ENCODE measurements at places on chromosomes 12 and 14.

- no peak for DNase-seq
Observed at GRCh38 chr12:131052929-131053328, 99.2 kb downstream of the ADGRD1 start.

DNA sequence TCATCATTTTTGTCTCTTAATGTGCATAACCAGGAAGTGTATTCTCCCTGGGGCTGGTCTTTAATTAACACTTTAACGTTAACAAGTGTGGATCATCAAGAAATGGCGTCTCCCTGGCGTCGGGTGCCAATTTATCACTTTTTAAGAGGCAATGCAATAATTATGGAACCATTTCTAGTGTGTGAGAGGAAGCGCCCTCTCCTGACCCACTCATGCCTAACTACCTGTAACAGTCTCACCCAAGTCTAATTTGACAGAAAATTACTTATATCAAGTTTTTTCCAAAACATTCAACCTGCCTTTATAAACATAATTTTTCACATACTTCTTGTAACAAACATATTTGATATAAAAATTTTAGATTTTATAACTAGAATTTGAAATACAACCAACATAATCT lies 905.3 kb upstream of the MDGA2 start:
- no peak for DNase-seq

DNA sequence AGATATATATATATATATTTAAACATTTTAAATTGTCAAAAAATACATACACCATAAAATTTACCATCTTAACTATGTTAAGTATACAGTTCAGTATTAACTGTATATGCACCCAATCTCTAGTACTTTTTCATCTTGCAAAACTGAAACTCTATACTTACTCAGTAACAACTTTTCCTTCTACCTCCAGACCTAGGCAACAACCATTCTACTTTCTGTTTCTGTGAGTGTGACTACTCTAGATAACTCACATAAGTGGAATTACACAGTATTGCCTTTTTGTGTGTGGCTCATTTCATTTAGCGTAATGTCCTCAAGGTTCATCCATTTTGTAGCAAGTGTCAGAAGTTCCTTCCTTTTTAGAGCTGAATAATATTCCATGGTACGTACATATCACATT lies 8.2 kb downstream of the FAM234B start:
- no peak for DNase-seq

GRCh38 chr12:32819424-32819823 lies 63.7 kb upstream of the YARS2 start:
- no peak for DNase-seq
